ENCODE measurements at places on chromosomes 4 and X.

- DNase-seq, result no peak
Observed at GRCh38 chr4:55730280-55730931, 89.2 kb upstream of the EXOC1L start.

DNA sequence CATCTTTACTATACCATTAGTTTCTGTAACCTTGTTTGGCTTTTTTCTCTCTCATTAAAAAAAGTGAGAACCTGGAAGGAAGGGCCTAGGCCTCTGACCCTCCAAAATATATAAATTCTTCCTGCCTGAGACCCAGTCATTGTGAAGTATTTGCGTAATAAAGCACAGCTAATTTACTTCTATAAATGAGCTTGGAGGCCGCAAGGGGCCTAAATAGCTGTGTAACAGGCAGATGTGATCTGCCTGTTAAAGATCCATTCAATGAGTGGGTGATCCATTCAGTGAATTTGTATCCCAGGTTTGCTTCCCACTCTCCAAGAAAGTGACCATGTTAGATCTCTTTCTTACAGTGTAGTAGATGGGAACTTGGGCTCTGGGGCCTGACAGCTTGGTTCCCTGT, 595 bp upstream of the PYURF start:
- DNase-seq, result no peak

- DNase-seq, result peak; percentile 33
Observed at GRCh38 chrX:145843146-145843904, 25.7 kb downstream of the SLITRK2 start.

GRCh38 chr4:53376900-53377299, 541 bp upstream of the FIP1L1 start:
- no peak for DNase-seq

DNA sequence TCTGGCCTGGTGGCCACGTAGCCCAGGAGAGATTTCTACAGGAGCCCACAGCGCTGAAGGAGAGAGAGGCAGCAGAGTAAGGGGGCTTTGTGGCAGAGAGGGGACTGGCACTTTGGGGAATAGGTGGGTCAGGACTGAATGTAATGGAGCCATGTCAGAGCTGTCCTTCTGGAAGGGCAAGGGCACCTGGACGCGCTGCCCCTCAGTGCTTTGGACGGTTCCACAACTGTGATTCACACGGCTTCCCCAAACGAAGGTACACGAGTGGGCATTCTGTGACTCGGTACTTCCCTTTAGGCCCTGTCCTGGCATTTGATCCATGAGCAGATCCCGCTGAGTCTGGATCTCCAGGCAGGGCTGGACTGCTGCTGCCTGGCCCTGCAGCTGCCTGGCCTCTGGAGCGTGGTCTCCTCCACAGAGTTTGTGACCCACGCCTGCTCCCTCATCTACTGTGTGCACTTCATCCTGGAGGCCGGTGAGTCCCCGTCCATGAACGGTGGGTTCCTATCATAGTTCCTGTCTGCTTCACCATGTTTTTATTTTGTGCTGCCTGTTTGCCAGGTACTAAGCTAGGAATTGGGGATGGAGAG, 35.2 kb upstream of the MSANTD1 start:
- DNase-seq, result no peak

- DNase-seq, result no peak
Observed at GRCh38 chr4:110414561-110414920, 61.4 kb upstream of the ENPEP start.

- no peak for DNase-seq
Observed at GRCh38 chr4:173522951-173523395, 7.1 kb downstream of the HAND2 start.

DNA sequence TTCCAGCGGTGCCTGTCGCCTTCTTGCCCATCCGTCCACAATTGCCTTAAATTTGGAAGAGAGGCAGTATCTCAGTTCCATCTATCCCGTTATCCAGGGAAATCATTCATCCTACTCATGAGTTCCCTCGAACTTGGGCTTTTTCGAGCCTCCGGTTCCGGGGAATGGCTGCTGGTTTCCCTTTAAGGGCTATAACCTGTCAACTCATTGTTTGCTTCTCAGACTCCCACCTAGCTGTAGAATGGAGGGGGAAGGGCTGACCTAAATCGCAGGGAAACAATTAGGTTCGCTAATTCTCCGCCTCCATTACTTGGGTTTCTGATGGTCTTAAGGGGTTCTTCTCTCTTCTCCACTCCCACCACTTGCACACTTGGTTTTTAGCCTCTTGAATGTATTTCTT, 1.2 kb downstream of the UCHL1 start:
- DNase-seq, result no peak

DNA sequence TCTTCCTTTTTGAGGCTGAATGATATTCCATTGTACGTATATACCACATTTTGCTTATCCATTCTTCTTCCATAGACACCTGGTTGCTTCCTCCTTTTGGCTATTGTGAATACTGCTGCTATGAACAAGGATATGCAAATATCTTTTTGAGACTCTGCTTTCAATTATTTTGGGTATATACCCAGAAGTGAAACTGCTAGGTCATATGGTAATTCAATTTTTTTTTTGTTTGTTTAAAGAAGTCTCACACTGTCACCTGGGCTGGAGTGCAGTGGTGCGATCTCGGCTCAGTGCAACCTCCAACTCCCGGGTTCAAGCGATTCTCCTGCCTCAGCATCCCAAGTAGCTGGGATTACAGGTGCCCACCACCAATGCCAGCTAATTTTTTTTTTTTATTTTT, 75.3 kb downstream of the METTL14 start:
- no peak for DNase-seq
